ENCODE measurements at places on chromosomes 12 and 14. TPM values are rescaled to one million over a fixed set of nuclear protein-coding genes. Genes with fewer than 3 reads are reported as not detected.

Gene OTX2
- total RNA-seq, result 128 TPM

Gene MSRB3
- total RNA-seq, result 147 TPM

Gene LBHD2
- total RNA-seq, result not detected

Gene C14orf39
- not detected for total RNA-seq

Gene WNT1
- total RNA-seq, result not detected

Gene SIX4
- total RNA-seq, result 20.5 TPM

Gene PPFIA2
- not detected for total RNA-seq

Gene CDKN3
- 135 TPM for total RNA-seq

Gene GPR33
- total RNA-seq, result not detected

Gene OAS1
- not detected for total RNA-seq

Gene AQP2
- not detected for total RNA-seq

Gene ITFG2
- total RNA-seq, result 27.3 TPM

GRCh38 chr14:55881577-55882241, 236.5 kb upstream of the PELI2 start:
- DNase-seq, result no peak

GRCh38 chr12:39341179-39341578, 101.7 kb downstream of the KIF21A start:
- DNase-seq, result no peak

DNA sequence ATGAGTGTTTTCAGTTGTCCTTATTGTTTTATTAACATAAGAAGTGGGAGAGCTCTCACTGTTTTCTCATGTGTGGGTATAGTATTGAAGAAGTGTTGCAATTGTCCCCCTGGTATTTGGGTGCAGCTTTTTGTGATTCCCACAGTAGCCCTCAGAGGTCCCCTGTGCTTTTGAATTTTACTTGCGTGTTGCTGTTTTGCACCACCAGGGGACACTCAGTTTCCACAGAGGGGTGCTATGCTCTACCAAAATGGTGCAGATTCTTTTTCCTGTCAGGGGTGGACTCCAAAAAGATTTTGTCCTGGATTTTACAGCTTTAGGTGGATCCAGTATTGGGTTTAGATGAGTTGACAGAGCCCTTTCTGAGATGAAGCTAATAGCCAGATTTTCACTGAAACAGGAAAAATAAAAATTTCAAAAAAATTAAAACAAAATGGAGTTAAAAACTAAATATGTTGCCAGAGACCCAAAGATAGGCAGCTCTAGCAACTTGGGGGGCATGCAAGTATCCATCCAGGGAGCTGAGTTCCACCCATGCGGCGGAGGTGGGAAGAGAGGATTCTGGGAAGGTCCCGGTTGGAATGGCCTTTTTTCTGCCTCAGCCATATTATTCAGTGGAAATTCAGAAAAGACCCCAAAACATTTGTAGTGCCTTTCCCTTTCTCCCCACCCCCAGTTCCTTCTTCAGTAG, 50.2 kb downstream of the TTLL5 start:
- DNase-seq, result peak; percentile 8

- DNase-seq, result no peak
Observed at GRCh38 chr12:64900540-64900939, 76.1 kb downstream of the TBC1D30 start.

DNA sequence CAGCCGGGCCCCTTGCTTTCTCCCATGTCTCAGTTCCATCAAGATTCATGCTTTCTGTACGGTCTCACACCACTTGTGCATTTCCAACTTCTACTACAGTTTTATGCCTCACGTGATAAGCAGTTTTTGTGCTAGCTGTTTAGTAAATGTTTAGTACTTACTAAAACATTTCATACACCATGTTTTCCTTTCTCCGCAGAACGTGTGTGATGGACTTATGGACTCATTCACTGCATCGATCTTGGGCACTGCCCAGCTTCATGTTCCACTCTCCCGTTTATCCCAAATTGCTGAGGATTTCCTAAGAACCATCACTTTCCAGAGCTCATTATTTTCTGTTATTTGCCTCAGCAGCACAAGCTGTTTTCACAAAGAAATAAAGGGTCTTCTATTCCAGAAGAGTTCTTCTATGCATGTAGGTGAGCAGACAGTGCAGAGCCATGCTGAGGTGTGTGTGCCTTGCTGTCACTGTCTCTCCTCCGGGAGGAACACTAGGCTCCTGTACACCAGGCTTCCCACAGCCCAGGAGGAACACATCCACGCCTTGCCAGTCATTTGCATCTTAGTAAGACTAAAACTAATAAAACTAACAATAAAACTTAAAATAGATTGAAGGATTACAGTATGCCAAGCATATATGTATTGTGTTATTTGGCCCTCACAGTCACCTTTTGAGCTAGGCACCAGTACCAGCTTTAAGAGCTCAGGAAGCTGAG, 90.3 kb upstream of the EEA1 start:
- no peak for DNase-seq

GRCh38 chr12:50088577-50089335, 3.6 kb downstream of the SMARCD1 start:
- peak; percentile 87 for DNase-seq

DNA sequence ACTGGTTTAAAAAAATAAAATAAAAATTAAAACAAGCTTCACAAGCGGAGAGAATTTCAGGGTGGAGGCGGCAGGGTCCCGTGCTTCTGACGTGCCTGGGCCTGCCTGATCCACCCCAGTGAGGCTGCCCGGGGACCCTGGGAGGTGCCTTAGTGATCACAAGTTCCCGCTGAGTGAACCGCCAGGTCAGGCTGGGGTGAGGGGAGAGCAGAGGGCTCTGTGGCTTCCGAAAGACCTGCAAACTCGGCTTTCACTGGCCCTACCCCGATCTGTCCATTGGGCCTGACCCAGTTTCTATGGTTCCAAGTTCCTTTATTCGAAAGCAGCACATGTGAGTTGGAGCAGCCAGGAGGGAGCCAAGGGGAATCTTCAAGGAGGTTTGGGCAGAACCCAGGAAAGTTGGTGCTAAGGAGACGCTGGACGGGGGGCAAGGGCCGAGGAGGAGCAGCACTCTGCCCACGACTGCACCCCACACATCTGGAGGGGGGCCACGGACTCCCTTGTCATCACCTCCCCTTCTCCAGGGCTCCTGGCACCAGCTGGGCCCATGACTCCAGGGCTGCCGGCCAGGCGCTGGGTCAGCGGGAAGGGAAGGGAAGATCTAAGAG, 12.9 kb downstream of the MMP14 start:
- DNase-seq, result peak; percentile 45

DNA sequence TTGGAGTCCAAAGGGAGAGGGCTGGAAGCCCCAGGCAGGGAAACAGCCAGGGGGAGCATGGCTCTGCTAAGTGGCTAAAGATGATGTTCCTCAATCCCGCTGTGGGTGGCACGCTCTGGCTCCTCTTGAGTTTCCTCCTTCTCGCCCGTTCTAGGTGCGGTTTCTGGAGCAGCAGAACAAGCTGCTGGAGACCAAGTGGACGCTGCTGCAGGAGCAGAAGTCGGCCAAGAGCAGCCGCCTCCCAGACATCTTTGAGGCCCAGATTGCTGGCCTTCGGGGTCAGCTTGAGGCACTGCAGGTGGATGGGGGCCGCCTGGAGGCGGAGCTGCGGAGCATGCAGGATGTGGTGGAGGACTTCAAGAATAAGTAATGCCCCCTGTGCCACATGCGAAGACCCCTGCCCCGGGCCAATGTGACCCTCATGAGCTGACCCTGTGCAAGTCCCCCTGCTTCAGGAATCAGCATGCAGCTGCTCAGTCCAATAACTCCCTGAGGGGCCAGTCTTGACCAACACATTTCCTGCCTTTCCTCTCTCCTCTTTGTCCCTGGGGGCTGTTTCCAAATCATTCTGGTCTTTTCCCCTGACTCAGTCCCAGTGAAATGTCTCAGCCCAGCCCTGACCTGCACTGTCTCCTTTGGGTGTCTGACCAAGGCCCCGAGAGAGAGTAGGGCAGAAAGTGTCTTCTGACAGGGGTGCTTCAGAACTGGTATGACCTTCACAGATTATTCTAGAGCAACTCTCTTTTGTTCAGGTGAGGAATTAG, 2.1 kb downstream of the KRT7 start:
- no peak for DNase-seq

GRCh38 chr12:68854078-68854468, 46.1 kb downstream of the MDM2 start:
- DNase-seq, result no peak

DNA sequence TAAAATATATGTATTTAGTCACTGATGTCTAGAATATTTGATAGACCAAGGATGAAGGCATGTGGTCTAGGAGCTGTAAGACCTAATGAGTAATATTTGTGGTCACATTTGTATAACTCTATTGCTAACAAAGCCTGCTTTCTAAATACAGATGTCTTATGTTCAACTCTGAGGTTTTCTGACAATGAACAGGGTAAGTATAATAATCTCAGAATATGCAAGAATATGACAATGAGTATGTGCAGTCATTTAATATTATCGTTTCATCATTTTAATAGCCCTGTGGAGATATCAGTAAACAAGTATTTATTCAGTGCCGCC, 389.6 kb downstream of the LRIG3 start:
- DNase-seq, result no peak

GRCh38 chr14:58430156-58430555, 2.6 kb downstream of the KIAA0586 start:
- no peak for DNase-seq

DNA sequence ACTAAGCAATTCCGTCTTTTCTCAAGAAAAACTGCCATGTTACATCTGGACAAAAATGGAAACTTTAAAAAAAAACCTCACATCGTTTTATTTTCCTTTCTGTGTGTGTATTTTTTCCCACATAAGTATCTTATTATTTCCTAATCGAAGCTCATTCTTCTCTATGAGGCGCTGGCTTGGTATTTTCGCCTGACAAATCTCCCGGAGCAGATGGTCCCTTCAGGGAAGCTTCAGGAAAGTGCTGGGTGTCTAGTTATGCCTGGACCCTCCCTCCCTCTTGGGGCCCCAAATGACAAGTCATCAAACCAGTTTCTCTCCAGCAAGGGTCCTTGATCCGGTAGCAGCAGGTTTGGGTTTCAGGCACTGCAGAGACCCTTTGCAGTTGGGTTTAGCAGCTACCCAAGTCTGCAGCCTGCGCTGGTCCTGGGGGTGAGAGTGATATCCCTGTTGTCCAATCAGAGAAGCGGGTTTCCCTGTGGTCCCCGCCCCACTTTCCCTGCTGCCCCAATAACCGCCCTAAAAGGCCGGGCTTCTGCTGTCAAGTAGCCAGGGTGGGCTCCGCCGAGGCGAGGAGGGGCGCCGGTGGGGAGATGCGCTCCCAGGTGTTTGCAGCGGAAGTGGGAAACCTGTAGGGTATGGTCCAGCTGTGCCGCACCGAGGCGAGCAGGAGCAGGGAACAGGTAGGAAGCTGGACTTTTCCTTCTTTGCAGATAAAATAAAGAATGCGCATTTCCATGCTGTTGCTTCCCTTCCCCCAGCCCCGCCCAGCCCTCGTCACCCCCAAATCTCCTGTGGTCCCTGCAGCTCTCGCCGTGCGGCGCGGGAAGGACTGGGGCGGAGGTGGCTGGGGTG, at the start of gene CNTN1:
TSS of gene CNTN1 (plus strand) at position 527 of the 852 bp plus-strand sequence.
- DNase-seq, result peak; percentile 98

DNA sequence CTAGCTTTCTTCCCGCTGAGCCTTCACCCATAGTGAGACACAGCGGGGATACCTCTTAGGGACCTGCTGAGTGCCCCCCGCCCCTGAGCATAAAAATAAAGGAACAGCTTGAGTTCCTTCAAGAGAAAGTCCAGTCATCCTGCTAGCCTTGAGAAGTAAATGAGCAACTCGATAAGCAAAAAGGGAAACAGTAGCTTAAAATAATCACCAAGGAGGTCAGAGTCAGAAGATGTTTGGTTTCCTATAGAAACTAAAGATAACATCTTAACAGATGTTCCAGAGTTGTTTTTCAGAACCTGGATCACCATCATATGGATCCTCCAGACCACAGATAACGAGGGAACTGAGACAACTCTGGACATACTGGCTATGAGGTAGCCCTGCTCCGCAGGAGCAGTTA, 94.0 kb downstream of the BCAT1 start:
- no peak for DNase-seq

DNA sequence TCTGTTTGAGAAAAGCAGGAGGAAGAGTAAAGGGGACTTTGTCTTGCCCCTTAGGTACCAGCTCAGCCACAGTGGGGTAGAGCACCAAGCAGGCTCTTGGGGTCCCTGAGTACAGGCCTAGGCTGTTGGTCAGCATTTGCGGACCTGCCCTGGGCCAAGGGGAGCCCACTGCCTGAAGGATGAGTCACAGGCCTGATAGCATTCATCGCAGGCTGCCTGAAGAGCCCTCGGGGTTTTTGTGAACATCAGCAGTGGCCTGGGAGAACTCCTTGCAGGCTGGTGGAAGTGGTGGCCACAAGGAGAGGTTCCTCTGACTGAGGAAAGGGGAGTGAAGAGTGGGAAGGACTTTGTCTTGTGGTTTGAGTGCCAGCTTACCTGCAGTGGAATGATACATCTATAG, 25.0 kb upstream of the P2RX7 start:
- DNase-seq, result no peak

DNA sequence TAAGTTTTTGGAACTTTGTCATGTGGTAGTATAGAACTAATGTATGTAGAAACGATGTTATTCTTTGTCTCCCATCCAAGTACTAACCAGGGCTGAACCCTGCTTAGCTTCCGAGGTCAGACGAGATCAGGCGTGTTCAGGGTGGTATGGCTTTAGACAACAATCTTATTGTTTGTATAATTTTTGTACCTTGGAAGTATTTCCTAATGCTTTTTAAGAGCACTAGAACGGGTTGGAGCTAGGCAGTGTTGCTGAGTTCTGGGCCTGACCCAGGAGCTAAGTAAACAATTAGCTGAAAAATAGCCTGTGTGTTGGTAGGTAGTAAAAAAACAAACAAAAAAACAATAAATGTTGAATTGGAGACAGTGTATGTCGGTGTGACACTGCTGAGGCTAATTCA, 244.3 kb downstream of the EMP1 start:
- DNase-seq, result no peak

GRCh38 chr12:122891661-122892525, 4.0 kb downstream of the VPS37B start:
- no peak for DNase-seq

DNA sequence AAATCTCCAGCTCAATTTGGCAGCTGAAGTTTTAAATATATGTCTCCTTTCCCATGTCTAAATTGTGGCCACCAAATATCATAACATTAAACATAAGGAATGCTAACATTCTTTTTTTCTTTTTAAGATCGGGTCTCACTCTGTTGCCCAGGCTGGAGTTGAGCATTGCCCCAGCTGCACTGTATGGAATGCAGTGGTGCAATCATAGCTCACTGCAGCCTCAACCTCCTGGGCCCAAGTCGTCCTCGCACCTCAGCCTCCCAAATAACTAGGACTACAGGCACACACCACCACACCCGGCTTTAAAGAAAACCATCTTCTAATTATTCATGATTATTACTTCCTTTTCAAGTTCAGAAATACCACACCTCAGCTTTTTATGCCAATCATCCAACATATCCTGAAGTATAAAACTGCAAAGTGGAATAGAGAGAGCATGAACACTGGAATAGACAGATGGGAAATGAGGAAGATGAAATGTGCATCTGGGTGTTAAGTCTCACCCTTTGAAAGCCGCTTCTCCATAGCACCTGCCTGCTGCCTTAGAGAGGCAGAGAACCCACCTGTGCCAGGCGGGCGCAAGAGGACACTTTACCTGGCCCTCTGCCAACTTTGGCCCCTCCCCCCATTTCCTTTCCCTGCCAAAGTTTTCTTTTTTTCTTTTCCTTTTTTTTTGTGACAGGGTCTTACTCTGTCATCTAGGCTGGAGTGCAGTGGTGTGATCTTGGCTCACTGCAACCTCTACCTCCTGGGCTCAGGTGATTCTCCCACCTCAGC, 2.8 kb upstream of the EML1 start:
- DNase-seq, result no peak

GRCh38 chr12:18632848-18633247, 105.0 kb downstream of the PLCZ1 start:
- no peak for DNase-seq

- DNase-seq, result no peak
Observed at GRCh38 chr14:49982501-49982951, 89.6 kb downstream of the ARF6 start.

Measured in G401 (cell line).